ENCODE measurements at places on chromosomes 3 and 15.

DNA sequence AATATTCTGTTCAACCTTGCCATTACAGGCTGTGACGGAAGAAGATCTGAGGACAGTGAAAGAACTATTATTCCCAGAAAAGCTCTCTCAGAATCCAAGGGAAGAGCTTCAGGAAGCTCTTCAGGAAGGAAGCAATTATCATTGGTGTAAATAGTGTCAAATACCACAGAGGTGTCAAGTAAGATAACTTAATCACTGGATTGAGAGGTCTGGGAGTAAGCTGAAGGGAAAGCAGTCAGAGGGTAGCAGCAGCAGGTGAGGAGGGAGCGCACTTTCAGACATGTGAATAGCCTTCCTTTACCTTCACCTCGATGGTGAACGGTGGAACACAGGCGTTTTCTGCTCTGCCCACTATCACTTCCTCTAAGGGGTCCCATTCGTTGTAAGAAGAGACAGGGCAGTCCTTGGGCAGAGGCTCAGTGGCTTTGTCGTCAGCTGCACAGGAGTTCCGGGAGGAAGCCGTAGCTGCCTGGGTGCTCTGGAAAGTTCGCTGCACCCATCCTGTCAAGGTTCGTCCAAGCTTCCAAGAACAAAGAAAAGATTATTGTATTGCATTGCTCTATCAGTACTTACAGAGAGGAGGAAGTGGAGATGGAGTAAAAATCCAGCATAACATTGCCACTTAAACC is 1.9 kb downstream of the GATM start:
- no peak for DNase-seq

GRCh38 chr15:69074001-69074842 is 59.7 kb downstream of the NOX5 start:
- no peak for DNase-seq

- DNase-seq = no peak
Measured at GRCh38 chr15:81959196-81959595, 86.6 kb downstream of the MEX3B start.

- no peak for DNase-seq
Measured at GRCh38 chr15:66132251-66132816, 121.2 kb downstream of the MEGF11 start.

DNA sequence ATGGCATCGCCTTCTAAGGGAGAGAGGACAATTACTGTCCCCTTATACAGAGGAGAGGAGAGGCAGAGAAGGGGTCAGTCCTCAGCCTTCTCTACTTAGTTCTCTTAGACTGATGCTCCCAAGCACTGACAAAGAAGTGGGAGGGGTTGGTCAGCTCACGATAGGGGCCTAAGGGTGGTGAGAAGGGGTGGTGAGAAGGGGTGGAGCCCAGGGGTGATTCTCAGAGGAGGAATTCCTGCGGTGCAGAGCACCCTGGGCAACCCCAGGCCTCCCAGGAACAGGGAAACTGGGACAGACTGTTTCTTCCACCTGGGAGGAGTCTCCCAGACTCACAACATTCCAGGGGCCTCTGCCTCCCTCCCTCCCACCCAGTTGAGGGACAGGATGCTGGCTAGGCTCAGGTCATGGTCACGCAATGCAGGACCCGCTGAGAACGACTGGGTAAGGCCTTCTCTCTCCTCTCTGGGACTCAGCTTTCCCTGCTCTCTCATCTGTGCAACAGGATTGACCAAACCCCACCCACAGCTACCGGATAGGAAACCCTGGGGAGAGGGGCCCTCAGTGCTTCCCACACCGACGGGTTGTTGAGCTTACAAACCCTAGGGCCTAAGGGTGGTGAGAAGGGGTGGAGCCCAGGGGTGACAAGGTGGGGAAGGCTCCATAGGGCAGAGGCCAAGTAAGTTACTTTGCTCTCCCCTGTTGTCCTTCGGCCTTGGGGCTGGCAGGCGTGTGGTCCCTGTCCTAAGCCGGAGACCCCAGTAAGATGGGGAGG is 1.5 kb downstream of the TPRA1 start:
- DNase-seq = no peak

GRCh38 chr3:100457811-100458210 is 34.6 kb upstream of the TMEM45A start:
- DNase-seq = no peak

GRCh38 chr3:16529264-16529663 is 15.8 kb upstream of the RFTN1 start:
- DNase-seq = peak; percentile 28

- no peak for DNase-seq
Measured at GRCh38 chr15:71273731-71274447, 158.6 kb downstream of the THSD4 start.

- DNase-seq = no peak
Measured at GRCh38 chr15:66775127-66776105, 73.4 kb downstream of the SMAD6 start.

- DNase-seq = no peak
Measured at GRCh38 chr3:109072194-109072593, 45.7 kb downstream of the MORC1 start.

GRCh38 chr15:31503758-31504461 is 177.3 kb downstream of the KLF13 start:
- no peak for DNase-seq
